ENCODE measurements at places on chromosomes 2 and 18.

DNA sequence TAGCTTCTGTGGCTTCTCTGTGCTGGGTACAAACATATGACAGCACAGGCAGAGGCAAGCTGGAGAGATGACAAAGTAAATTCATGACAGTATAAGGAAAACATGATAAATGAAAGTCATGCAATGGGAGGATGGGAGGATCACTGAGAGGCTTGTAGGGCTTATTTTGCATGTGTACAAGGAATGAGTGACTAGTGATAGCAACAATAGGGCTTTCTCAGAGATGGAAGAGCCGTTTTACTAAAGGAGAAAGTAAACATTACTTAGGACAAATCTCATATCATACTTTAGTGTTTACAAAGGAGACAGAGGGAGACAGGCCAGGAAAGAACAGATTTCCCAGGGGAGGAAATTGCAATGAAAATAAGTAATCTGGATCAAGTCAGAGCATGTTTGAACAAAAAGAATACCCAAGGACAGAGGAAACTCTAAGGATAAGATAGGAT, 82.5 kb upstream of the RBMS1 start:
- DNase-seq: no peak

DNA sequence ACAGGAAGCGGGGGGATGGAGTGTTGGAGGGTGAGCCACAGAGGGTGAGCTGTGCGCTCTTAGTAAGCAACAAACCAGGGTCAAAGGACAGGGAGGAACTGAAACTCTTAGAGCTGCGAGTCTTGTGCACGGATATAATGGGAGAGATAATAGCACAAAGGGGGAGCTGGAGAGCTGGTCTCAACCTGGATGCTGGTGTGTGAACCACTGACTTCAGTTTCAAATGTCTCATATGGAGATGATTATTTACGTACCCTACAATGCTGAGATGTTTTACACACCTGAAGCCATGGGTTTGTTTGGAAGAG, 35.9 kb downstream of the PTGR3 start:
- peak; percentile 24 for DNase-seq

GRCh38 chr2:238525990-238526389, 99.3 kb downstream of the ASB1 start:
- no peak for DNase-seq

DNA sequence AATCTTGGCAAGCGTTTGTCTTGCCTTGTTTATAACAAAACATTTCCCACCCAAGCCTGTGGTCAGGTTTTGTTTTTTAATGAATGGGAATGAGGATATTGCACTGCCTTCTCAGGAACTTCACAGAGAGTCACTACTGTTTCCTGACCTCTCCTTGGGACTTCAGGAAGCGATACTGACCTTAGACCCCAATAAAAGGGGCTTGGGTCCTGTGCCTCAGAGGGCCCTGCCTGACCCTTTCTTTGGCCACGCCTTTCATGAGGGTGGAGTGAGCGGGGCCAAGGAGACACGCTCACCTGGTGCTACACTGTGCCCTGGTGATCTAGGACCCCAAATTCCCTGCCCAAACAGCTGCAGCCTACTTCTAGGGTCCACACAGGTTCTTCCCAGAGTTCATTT, 92.8 kb upstream of the TGFA start:
- no peak for DNase-seq

GRCh38 chr2:98295721-98296414, 50.4 kb upstream of the CNGA3 start:
- DNase-seq: no peak

DNA sequence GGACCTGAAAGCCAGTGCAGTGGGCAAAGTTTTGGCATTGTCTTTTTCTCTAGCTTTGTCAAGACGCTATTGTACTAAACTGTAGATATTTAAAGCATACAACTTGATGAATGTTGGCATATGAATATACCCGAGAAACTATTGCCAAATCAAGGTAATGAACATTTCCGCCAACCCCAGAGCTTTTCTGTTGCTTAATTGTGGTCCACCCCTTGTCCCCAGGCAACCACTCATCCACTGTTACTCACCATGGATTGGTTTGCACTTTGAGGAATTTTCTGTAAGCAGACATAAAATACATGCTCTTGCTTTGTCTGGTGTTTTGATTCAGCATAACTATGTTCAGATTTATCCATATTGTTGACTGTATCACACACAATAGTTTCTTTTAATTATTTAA, 688.4 kb downstream of the ADCYAP1 start:
- no peak for DNase-seq

GRCh38 chr2:84748341-84748740, 132.5 kb downstream of the TRABD2A start:
- no peak for DNase-seq

DNA sequence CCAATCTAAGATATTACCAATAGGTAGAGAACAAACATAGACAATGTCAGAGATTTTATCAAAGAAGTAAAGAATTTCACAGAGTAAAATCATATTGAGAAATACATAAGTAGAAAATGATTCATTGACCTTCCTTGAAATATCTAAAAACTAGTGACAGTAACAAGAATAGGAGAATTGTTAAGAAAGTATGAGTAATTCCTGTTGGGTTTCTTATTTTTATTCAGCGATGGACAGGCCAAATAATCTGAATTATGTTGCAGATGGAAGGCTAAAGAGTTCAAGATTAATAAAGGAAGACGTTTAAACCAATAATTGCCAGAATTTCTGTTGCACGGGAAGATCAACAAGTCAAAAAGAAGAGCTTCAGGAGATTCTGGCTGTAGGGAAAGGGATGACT, 163.4 kb upstream of the RASGRP3 start:
- no peak for DNase-seq

GRCh38 chr2:31467426-31467825, 52.9 kb upstream of the XDH start:
- DNase-seq: no peak

DNA sequence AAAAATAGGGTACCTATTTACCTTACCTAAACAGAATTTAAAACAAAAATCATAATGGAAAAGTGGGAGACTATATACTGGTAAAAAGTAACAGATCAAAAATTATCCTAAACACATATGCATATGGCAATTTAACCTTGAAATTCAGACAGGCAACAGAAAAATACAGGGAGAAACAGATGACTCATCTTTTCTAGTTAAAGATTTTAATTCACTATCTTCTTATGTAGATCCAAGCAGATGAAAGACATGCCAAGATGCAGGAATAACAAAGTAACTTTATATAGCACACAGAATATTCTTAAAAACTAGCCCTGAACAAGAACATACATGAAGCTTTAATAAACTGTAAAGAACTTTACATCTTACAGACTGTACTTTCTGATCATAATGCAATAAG, 30.9 kb downstream of the PRPF40A start:
- no peak for DNase-seq

DNA sequence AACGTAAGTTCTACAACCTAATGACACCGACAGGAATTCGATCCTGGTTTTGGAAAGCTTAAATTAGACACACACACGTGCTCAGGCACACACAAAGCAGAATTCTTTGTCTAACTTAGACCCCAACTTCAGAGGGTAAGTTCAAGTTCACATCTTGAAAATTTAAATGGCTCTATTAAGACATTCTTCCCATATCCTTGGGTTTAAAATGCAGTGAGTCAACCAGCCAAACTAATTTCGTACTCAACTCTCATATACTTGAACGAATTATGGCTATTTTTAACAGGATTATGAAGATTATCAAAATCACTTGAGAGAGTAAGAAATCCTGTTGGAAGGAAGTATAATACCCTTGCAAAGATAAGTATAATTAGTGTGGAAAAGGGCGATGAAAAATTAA, 53.2 kb upstream of the ARL4C start:
- no peak for DNase-seq

DNA sequence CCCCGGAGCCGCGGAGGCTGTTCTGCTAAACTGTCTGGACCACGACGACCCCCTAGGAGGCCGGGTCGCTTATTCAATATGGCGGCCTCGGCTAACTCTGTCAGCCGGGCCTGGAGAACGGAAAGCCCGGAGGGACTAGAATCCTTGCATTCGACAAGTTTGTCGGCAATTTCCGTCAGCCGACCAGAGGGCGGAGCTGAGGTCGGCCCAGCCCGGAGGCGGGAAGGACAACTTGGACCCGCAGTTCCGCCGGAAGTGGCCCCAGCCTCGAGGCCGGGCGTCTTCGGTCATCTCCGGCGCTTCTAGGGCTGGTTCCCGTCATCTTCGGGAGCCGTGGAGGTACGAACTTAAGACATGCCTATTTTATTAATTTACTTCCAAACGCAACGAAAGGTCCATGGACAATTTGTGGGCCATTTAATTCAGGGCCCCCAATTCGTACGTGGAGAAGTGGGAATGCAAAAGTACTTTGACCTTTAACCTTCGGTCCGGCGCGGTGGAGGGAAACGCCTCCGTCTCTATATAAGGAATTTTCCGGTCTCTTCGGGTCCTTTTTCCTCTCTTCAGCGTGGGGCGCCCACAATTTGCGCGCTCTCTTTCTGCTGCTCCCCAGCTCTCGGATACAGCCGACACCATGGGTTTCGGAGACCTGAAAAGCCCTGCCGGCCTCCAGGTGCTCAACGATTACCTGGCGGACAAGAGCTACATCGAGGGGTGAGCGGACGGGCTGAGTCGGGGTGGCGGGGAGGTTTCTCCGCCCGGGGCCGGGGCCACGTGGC, at the start of the genes EEF1B2 and NDUFS1:
Gene EEF1B2 (plus strand): TSS at position 550 of the 779 bp plus-strand sequence. CDS start 85 bp downstream, at position 635.
Gene NDUFS1 (minus strand): TSS at position 99 of the 779 bp plus-strand sequence. CDS start 5,766 bp downstream, outside the sequence.
- DNase-seq: peak; percentile 97

GRCh38 chr2:219158586-219158985, 2.0 kb downstream of the NHEJ1 start:
- DNase-seq: no peak

- no peak for DNase-seq
These were observed 17.9 kb upstream of the NYAP2 start for GRCh38 chr2:225381609-225382008.

GRCh38 chr2:55556809-55557208, 37.3 kb downstream of the CFAP36 start:
- no peak for DNase-seq

- no peak for DNase-seq
These were observed 60.3 kb upstream of the DYNC1I2 start for GRCh38 chr2:171626949-171627348.

DNA sequence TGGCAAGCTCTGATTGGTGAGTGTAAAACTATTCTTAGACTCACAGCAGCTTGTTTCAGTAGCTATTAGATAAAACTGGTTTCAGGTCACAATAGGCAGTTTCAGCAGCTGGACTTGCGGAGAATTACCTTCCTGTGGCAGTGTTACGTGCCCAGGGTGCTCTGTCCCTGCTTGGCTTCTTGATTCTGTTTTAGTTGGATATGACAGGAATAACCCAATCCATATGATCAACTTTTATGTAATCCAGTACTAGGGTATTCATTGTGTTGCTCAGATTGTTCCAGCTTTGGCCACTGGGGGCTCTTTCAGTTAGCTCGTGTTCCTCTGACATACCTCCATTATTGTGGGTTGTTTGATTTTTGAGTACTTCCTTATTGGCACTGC, 43.1 kb downstream of the INPP4A start:
- DNase-seq: peak; percentile 69

- no peak for DNase-seq
These were observed 49.3 kb upstream of the RAB6D start for GRCh38 chr2:131413148-131413747.

DNA sequence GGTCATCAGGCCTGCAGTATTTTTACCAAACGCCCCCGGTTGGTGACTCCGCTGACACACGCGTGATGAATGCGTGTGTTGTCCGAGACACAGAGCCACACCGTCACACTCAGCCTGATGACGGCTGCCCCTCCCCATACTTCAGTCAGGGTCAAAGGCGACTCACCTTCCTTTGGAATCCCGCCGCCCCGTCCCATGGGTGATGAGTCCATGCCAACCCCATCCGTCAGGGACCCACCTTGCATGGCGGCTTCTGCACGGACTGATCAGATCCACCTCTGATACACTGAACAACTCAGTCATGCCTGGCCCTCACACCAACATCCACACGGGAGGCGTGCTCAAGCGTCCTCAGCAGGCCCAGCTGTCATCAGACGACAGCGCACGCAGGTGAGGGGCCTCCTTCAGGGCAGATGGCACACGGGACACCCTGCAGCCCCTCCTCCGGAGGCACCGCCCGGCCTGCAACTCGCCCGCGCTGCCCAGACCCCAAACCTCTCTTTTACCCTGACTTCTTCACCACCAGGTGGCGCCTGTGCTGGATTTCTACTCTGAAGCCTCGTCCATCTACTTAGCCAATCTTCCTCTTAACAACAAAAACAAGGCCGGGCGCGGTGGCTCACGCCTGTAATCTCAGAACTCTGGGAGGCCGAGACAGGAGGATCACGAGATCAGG, 89.2 kb downstream of the ZNF516 start:
- no peak for DNase-seq

DNA sequence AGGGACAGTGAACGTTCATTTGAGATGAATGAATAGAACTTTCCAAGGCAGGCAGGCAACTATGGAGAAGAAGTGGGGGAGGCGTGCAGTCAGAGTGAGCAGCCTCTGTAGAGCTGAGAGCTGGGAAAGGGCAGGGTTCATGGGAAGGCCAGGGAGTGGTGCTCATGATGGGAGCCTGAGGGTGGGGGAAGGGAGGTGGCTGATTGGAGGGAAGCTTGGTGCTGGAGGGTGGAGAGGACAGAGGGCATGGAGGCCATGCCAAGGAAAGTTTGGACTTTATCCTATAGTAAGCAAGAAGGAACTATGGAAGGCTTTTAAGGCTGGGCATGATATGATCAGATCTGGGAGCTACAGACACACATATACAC, 47.6 kb upstream of the LGALSL start:
- DNase-seq: no peak

- no peak for DNase-seq
These were observed 5.2 kb downstream of the GATA6 start for GRCh38 chr18:22174341-22175145.

GRCh38 chr2:235170536-235171521, 219.0 kb downstream of the SH3BP4 start:
- no peak for DNase-seq

DNA sequence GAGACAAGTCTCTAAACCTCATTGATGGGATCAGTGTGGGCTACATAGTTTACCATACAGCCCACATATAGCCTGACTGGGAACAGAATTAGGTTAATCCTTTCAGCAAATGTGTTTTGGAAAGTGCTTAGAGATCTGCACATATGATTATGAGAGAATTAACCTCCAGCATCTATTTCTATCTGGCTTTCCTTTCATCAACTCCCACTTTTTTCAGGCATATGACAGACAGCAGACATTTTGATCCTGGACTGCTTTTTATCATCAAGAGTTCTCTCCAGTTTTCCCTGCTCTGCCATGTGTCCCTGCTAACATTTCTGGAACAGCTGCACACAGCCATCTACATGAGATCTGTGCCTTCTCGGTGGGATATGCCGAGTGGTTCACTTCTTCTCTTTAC, 139.5 kb upstream of the LRP1B start:
- no peak for DNase-seq

- DNase-seq: no peak
These were observed 217.2 kb downstream of the LDLRAD4 start for GRCh38 chr18:13435586-13436333.

DNA sequence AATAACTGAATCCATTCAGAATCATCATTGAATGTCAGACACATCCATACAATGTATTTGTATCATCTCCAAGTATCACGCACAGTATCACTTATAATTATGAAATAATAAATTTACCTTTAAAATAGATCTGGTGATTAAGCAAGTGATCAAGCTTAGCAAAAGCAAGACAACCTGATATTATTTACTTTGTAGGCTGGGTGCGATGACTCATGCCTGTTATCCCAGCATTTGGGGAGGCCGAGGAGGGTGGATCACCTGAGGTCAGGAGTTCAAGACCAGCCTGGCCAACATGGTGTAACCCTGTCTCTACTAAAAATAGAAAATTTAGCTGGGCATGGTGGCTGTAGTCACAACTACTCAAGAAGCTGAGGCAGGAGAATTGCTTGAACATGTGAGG, 421.0 kb upstream of the NETO1 start:
- DNase-seq: no peak

- no peak for DNase-seq
These were observed 11.8 kb upstream of the ROCK1 start for GRCh38 chr18:21123290-21123926.

Measured in CD4-positive, alpha-beta T cell treated with Interleukin-4 for 1 hour (primary cell).